CD4-positive, alpha-beta T cell treated with Interleukin-1 beta for 1 hour (primary cell): ENCODE measurements at places on chromosomes 2 and 18.

DNA sequence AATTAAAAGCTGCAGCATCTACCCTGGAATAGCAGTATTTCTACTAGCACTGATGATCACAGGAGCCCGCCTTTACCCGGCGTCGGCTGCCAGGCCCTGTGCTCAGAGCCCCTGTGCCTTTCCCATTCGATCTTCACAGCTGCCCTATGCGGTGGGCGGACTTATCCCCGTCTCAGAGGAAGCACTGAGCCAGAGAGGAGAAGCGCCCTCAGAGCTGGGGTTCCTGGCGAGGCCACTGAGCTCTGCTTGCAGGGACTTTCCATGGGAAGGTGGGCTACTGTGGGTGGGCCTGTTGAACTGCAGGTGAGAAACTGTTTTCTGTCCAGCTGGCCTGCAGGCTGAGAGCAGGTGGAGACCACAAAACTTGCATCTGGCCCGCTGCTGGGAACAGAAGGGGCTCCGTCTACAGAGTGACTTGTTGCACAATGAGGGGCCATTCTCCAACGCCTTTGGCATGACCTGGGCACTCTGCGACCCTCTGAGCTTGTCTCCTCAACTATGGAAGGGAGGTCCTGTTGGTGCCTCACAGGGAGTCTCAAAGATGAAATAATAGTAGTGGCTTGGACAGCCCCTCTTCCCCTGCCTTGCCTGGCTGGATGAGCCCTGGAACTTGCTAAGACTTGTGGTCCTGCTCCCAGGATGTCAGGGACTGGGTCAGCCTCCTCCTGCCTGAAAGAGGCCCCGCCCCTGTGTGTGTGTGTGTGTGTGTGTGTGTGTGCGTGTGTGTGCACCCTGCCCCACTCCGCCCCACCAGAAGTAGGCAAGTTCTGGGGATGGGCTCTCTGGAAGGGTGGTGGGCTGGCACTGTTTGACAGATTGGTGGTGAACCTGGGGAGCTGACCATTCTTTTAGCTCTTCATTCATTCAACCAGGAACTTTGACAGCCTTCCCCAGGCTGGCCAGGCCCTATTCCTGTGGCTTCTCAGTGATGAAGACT is 32.7 kb downstream of the GLI2 start:
- no peak for DNase-seq

DNA sequence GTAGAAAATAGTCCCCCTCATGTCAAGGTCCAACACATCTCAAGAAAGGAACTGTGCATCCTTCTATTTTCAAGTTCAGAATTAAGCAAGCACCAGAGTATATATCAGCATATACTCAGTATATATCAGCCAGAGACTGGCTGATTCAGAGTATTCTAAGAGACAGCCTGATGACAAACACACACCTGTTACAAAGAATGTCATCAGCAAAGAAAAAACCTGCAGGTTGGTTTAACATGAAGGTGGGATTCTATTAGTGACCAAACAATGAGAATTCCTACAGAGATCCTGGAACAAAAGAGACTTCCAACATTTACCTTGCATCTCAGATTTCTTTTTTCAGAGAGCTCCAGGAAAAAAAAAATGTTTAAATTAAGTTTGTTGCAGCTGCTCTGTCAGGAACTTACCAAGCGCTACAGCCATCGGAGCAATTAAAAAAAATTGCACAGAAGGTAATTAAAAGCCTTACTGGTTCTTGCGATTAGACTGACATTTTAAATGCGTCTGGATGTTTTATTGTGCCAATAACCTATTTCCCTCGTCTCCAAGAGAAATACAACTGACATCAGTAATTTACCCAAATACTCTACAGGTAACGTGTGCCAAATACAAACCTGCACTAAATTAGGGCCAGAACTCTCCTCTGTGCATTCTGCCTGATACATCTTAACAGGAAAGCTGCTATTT is 218.1 kb downstream of the HNMT start:
- DNase-seq, result no peak

GRCh38 chr18:78558948-78559347 is 420.7 kb upstream of the SALL3 start:
- no peak for DNase-seq

GRCh38 chr18:55485666-55486065 is 102.3 kb downstream of the TCF4 start:
- no peak for DNase-seq

GRCh38 chr18:78913395-78913794 is 66.2 kb upstream of the SALL3 start:
- no peak for DNase-seq

DNA sequence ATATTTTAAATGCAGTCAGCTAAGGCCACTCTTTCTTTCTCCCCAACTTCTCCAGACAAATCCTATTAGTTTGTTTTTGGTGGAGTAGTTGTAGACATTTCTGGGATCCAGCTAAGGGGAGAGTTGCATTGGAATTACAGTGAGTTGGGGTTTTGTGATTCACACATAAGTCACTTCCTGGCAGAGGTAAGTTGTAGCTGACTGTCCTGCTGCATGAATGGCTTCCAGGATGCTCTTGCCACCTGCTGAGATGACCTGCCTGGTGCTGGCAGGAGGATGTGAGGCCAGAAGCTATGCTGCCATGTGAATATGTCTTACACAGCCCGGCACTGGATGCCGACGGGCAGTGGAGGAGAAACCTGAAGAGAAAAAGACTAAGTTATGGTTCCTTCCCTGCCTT is 243.7 kb downstream of the TDRD15 start:
- DNase-seq, result no peak

- no peak for DNase-seq
These were observed 3.7 kb downstream of the ANKRD23 start for GRCh38 chr2:96839875-96840850.

DNA sequence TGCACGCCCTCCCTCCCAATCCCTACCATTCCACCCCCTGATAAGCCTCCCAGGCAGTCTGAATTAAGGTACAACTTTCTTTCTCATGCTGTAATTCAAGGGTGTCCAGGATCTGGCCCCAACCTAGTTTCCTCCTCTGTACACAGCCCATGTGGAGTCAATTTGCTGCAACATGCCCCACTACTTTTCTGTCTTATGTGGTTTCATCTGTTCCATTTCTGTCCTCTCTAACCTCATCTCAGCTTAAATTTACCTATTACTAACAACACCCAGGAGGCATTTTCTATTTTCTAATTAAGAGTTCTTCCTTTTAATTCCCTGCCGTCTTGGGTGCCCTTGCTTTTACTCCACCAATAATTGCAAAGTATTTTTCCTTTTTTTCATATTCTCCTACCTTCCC is 10.0 kb downstream of the PPP4R1 start:
- no peak for DNase-seq

GRCh38 chr2:229243890-229244560 is 27.1 kb downstream of the PID1 start:
- DNase-seq, result no peak

DNA sequence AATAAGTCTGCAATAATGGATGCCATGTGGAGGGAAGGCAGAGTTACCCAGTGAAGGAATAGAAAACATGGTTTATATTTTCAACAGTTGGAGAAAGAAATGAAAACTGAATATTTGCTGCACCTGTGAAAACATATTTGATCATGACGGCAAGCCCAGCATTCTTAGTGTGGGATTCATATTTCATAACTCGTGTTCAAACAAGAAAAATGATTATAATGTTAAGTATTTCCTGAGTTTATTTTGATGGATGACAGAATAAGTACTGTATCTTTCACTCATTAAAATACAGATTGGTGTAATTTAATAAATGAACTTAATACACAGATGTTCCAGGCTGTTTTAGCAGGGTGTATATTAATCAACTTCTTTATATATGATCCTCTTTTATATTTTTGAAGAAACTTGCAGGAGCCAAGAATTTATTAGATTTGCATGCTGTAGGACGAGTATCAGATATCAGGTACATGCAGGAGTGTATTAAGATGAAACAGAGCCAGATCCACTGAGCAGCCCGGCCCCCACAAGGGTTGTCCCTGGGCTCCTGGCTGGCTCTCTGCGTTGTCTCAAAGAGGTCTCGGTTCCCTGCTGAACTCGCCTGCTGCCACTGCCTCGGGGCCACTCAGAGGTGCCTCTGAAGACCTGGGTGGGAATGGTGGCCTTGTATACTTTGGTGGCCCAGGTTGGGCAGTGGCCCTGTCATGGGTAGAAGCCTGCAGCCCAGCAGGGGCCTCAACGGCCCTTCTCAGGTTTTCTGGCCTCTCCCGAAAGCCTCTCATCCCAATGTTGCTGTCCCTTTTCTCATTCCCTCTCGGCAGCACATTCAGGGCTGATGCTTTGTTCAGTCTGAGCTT is 95.0 kb upstream of the LDAH start:
- no peak for DNase-seq

DNA sequence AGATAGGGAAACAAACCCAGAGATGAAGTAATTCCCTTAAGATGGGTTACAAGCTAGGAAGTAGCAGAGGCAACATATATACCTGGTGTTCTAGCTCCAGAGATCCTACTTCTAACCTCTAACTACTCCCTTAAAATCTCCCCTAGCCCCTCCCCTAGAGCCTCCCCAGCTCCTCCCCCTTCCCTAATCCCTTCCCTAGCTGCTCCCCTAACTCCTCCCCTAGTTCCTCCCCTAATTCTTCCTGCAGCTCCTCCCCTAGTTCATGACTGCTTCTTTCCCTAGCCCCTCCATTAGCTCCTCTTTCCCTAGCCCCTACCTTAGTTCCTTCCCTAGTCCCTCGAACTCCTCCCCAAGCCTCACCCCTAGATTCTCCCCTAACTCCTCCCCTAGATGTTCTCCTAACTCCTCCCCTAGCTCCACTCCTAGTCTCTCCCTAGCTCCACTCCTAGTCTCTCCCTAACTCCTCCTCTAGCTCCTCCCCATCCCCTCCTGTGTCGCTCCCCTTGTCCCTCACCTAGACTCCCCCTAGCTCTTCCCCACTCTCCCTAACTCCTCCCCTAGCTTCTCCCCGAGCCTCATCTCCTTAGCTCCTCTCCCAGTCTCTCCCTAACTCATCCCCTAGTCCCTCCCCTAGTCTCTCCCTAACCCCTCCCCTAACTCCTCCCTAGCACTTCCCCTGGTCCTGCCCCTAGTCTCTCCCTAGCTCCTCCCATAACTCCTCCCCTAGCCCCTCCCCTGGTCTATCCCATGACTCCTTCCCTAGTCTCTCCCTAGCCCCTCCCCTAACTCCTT is 108.9 kb downstream of the CD226 start:
- no peak for DNase-seq

DNA sequence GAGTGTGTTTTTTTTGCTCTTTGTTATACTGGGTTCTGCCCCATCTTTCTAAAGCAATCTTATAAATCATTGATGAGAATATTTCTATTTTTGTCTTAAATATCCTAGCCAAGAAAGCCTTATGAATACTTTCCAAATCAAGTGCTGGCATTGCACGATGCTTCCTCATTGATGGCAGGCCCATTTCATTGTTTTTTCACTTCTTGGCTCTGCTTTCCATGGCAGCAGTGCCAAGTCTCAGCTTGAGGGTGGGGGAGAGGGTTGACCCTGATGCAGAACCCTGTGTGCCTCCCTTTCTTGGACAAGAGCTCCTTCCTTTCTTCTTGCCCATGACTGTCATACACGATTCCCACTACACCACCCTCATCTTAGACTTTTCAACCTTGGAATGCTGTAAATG is 16.7 kb upstream of the CELF4 start:
- DNase-seq, result no peak

GRCh38 chr2:96668771-96669170 is 26.2 kb downstream of the FER1L5 start:
- no peak for DNase-seq

DNA sequence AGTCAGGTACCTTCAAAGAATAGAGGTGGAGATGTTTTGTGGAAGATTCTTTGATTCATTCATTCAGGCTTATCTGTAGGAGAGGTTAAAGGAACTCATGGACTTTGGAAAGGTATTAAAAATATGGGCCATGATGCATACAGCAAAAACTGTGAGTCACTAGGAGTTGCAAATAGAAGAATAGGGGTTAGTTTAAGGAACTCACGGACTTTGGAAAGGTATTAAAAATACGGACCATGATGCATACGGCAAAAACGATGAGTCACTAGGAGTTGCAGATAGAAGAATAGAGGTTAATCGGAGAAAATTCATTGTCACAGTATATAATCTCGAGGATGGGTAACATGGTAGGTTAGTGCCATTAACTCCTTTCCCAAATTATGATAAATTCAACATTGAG is 41.2 kb downstream of the SLC9A2 start:
- no peak for DNase-seq

- no peak for DNase-seq
These were observed 25.9 kb downstream of the THADA start for GRCh38 chr2:43569921-43570320.

DNA sequence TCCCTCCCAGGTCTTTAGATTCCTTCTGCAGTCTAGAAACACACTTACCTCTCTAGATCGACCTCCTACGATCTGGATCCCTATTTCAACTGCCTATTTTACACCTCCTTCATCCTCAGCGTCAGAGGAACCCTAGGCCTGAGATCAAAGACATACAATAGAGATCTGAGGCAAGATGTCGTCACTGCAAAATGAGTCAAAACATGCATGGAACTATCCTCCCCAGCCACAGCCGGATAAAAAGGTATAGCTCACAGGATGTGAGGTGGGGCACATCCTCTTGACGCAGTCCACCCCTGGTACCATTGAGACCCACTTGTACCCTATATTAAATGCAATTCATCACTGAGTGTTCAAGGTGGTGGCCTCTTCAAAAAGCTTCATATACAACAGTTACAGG is 63.7 kb upstream of the DNAJC10 start:
- DNase-seq, result no peak

- DNase-seq, result no peak
These were observed 93.8 kb upstream of the DNAJC10 start for GRCh38 chr2:182622231-182622630.

DNA sequence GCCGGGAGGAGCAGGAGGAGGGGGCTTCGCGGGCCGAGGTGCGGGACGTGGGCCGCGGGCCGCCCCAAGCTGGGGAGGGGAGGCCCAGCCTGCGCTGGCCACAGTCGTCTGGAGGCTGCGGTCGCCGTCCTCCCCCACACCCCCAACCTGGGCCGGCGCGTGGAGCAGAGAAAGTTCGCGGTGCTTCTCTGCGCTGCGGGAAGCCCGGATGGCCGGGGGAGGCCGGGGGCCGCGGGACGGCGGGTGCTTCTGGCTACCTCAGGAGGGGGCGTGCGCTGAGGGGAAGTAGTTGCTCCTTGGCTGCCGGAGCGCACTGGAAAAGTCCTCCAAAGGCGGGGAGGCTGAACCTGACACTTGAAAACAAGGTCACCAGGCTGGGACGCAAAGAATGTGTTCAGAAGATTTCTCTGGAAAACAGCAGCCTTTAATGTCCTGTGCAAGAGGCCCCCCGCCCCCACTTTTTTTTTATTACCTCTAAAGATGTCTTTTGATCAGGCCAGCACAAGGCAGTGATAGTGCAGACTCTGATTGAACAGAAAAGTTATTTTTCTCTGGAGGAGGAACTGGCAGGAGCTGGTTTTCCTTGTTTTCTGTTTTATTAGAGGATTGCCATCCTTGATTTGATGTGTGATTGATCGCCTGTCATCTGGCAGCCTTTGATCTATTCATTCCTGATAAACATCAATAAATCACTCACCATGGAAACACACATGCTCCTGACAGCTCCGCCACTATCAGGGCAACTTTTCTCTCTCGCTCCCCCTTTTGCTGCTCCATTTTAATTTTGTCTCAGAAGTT is 1.6 kb downstream of the TSHZ1 start:
- DNase-seq, result no peak

DNA sequence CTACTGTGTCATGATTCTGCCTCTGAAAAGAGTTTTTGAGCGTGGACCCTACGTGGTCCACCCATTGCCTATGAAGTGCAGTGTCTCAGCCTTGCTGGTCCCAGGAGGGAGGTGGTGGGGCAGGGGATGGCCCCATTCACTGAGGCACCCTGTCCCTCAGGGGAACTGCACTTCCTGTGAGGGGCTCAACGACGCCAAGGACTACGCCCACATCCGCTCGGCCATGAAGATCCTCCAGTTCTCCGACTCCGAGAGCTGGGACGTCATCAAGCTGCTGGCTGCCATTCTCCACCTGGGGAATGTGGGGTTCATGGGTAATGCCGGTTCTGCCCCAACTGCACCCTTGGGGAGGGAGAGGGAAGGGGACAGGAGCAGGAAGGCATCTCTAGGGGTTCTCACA is 42.5 kb downstream of the MYO7B start:
- DNase-seq, result no peak
